Fibroblast of skin of right biceps (primary cell): ENCODE measurements at places on chromosomes 4 and X.

DNA sequence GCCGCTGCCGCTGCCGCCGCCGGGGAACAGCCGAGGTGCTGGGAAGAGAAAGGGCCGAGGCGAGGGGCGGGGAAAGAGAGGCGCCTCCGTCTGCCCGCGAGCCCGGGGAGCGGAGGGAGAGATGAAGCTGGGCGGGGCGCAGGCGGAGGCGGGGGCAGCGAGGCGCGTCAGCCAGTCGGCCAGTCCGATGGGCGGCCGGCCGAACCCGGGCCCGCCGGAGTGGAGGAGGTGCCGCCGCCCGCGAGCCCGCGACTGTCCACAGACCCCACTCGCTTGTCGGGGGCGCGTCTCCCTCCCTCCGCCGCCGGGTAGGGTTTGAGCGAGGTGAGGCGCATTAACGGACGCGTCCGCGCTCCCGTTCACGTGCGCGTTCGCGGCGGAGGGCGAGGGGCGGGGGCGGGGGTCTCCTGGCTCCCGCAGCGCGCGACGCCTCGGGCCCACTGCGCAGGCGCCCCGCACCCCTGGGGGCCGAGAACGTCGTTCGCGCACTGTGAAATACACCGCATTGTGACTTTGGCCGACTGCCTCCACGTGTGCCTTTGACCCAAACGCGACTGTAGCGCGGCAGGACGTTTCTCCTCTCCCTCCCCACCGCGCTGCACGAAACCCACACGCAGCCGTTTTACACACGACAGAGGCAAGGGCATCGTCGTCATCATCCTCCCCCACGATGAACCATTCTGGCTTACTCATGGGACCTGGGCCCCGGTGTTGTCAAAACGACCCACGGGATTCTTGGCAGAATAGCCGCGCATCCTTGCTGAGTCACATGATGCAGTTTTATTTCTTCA lies at the start of gene NUDT11:
Gene NUDT11 (minus strand): TSS at position 92 of the 791 bp plus-strand sequence. CDS start 148 bp downstream, outside the sequence.
- peak; percentile 76 for DNase-seq

DNA sequence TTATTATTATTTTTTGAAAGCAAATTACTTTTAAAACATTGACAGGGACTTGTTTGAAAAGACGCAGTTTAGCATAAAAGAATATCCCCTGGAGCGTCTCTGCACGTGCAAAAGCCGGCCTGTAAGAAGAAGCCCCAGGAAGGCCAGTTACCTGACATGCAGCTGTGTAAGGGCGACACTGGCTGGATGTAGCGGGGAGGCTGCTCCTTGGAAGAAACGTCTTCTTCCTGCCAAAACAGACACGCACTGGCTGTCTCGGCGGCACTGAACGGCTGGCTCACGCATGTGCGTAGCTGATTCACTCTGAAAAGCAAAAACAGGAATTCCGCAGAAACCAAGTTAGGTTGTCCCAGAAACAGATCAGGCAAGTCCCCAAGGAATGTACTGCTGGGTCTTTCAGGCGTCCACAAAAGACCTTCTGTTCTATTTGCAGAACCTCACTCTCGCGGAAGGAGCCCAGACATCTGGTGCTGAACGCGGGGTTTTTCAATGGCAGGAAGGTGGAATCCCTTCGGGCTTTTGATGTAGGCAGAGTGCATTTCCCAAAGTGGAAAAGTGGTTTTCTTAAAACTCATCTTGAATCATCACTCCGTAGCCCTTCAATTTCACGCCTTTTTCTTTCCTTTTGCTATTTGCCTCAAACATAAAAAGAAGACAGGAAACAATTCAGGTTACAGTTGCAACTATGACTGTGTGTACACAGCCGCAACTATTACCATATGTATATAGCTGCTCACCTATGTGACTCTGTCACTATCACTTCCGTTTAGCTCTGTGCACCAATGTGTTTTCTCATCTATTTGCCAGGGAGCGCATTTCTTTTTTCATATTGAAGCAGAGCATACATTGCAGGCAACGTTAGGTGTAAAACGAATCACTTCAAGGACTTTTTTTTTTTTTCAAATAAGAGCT lies 38.1 kb upstream of the ARSH start:
- DNase-seq, result peak; percentile 64

DNA sequence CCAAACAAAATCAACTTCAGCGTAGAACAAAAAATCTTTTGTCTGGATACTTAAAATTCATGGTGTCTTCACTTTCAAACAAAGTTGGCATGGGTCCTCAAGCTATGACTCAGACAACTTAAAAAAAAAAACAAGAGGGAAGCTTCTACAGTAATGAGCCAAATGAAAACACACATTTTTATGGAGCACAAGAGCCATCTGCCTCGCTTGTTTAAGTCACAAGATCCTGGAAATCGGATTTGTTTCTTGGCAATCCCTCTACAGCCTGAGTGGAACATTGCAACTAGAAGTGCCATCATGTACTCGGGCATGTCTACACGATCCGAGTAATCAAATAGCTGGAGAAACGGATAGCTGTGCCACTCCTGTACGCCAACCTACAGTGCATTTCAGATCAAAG lies 22.6 kb downstream of the LAMP2 start:
- DNase-seq, result peak; percentile 51

DNA sequence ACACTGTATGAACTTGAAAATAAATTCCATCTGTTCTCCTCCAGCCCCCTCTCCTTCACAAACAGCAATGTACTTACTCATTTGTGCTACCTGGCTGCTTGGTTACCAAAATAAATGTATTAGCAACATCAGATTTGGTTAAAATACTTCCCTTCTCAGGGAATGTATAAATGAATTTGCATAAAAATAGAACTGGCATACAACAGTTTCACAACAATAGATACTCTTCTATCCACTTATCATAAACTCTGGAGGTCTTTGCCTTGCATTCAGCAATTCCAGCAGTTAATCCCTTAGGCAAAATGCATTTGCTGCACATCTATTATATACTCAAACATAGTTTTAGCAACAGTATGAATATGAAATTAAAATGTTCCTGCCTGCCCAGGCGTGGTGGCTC lies 658.2 kb downstream of the CENPC start:
- DNase-seq, result no peak

DNA sequence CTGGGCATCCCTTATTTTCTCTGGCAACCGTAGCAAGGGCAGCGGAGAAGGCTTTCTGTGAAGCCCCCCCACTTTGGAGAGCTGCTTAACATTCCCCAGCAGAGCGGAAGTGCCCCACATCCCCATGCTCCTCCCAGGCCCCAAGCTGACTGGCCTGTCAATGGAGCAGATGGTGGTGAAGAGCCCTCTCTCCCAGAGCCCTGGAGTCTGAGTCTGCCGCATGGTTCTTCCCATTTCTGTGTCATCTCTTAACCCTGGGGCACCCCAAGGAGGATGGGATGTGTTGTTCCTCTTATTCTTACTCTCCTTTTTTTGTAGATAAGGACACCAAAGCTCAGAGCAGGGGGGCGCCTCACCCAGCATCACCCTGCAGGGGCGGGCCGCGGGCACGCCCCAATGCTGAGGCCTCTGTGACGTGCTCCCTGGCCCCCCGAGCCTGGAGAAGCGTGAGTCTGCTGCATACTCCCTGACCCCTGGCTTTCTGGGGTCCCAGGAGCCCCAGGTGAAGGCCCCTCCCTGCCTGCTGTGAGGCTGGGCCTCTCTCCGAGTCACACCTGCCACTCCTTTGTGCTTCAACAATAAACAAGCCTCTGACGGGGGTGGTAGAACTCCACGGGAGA lies 35.9 kb downstream of the ADRA2C start:
- no peak for DNase-seq

DNA sequence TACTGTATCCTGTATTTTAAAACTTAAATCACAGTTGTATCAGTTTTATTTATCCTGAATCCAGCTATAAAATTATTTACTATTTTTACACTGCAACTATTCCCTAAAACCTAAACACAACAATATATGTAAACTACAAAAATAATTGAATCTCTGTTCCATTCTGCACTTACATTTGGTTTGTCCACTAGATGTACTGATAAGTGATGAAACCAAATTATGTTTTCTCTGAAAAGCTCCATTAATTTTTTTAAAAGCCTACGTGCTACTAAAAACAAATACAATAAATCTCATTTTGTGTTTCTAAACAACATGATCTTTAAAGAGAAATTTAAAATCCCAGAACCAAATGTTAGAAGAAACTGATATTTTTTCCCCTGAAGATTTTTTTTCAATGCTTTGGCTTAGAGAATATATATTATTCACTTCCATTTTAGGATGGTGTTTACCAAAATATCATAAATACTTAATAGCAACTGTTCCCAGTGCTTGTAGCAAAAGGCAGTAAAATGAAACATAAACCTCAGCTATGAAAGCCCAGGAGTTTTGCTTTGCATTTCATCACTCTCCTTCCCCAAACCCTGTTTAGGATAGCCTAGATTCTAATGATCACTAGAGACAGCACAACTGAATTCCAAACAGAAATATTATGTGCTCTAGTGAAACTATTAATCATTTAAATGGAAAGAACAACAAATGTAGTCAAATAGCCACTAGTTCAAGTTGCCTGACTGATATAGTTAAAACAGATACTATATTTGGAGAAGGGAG lies 19.7 kb downstream of the ANTXR2 start:
- DNase-seq, result no peak

DNA sequence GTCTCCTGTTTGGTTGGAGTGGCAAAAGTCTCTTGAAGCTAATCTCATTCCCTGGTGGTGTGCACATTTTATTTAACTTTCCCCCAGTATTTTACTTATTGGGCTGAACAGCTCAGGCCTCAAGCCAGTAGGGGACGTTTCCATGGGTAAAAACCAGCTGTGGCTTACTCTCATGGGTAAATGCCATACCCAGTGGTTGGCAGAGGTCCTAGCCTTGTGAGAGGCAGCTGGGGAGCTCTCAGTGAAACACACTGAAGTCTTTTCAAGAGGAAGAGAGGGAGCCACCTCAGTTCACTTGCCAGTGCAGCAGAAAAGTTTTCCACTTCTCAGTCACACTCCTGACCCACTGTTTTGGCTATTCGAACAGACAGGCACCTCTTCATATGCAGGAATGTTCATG lies 1964.2 kb downstream of the ARAP2 start:
- no peak for DNase-seq

- DNase-seq, result peak; percentile 88
Measured at GRCh38 chr4:53702334-53703266, 111.3 kb upstream of the LNX1 start.

GRCh38 chr4:180808862-180809261 lies 1434.3 kb upstream of the TENM3 start:
- no peak for DNase-seq

GRCh38 chrX:93591398-93591797 lies 82.0 kb downstream of the NAP1L3 start:
- DNase-seq, result no peak

- no peak for DNase-seq
Measured at GRCh38 chr4:20376070-20376469, 124.4 kb downstream of the SLIT2 start.

GRCh38 chr4:73870260-73870659 lies 1.1 kb downstream of the CXCL1 start:
- no peak for DNase-seq

DNA sequence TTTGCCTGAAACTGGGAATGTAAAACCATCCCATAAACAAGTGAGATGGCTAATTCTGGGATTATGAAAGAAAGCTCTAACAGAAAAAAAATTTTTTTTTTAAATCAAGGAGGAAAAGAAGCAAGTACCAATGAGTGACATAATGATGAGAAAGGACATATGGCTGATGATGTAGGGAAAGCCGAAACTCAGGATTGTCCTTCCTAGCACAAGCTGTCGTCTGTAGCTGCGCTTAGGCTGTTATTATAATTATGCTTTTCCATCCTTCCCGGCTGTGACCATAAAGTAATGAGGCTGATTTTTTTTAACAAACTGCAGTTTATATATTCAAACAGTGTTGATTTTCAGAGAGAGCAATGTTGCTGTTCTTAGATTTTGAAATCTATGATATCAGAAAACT lies 209.8 kb upstream of the NOCT start:
- DNase-seq, result no peak

DNA sequence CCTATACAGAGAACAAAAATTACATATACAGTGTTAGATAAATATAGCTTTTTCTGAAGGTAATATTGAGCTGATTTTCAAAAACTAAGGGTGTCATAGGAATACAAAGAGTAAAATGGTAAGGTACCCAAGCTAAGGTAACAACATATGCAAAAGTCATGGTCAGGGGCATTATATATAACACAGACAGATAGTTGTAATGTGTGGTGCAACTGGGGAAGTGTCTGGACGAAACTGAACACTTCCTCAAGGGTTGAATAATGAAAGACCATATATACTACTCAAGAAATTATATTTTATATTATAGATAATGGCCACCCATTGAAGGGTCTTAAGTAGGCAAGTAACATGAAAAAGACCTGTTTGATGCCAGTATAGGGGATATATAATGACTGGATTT lies 262.1 kb upstream of the CXXC4 start:
- DNase-seq, result no peak

DNA sequence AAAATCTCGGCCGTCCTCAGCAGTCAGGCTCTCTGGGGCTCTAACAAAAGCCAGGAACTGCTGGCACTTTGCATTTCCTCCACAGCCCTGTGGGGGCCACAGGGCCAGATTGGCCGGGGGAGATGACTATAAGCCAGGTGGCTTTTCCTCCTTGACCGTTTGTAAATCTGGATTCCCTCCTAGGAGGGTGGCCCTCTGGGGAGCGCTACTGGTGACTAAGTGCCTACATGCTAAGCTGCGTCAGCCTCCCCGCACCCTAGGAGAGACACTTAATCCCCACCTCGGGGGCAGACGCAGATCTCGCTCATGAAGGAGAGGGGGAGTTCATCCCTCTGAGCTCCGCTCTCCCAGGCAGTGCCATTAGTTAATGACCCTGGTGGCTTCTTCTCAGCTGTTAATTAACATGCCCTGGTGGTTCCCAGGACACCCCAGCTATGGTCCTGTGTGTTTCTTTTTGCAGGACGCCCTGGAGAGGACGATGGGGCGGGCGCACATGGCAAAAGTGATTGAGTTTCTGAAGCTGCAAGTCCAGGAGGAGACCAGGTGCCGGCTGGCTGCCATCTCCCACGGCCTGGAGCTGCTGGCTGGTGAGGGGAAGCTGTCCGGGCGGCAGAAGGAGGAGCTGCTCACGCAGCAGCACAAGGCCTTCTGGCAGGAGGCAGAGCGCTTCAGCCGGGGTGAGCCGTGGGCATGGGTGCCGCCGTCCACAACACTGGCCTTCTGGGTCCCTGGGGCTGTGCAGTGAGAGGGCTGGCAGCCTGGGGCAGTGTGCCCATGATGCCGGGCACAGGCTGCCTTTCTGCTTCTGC lies 41.6 kb downstream of the EVC start:
- peak; percentile 58 for DNase-seq

DNA sequence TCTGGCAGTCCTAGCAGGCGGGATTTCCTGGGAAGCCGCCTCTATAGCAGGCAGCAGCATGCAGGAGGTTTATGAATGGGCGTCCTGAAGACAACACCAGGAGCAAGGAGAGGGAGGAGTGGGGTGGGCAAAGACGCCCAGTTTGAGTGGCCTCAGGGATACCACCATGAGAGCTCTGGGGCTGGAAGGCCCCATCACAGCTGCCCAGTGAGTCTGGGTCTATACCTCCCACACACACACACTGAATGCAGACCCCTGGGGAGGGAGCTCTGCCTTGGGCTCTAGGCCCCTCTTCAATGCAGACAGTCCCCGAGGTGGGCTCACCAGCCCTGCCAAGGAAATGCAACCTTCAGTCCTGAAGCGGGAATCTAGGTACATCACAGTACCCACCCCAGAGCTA lies 98.6 kb downstream of the AFAP1 start:
- DNase-seq, result no peak

GRCh38 chrX:136745215-136746173 lies 35.2 kb downstream of the ARHGEF6 start:
- no peak for DNase-seq

GRCh38 chr4:186910385-186910784 lies 186.7 kb upstream of the FAT1 start:
- DNase-seq, result no peak
